ENCODE measurements at places on chromosomes 11 and 22. TPM values are rescaled to one million over a fixed set of nuclear protein-coding genes. Genes with fewer than 3 reads are reported as not detected.

The BTG4 gene
- polyA plus RNA-seq: 0.20 TPM

The TBX10 gene
- polyA plus RNA-seq: 0.18 TPM

The CABP7 gene
- 0.21 TPM for polyA plus RNA-seq

The OR52H1 gene
- 0.20 TPM for polyA plus RNA-seq

The OR52A5 gene
- polyA plus RNA-seq: not detected

The SHISA8 gene
- polyA plus RNA-seq: not detected

The TSGA10IP gene
- 0.83 TPM for polyA plus RNA-seq

The MS4A4A gene
- 15.4 TPM for polyA plus RNA-seq

DNA sequence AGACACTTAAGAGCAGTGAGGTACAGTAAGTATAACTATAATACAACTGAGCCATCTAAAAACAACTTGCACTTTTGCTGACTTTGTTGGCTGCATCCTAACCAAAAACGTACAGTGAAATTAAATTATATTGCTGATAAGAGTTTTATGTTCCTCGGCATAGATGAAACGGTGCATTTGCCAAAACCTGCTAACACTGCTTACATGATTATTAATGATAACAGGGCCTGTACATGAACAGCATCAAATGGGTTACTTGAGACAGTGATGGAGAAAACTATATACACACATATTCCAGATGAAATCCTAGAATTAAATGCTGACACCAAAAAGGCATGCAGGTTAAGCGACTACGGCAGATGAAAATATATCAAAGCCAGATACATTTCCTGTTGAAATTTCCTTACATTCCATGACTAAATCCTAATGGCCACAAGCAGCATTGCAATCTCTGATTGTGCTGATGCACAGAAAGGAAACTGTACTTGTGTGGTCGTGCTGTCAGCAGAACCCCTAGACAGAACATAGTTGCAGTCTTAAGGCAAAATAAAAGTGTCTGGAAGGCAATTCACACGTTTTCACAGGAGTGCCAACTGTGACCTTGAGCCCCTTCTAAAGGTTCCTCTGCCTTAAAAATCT, 143.9 kb downstream of the CADM1 start:
- no peak for DNase-seq

- no peak for DNase-seq
Measured at GRCh38 chr22:42000466-42000865, 1.9 kb downstream of the WBP2NL start.

GRCh38 chr22:38305471-38306448, 11.5 kb downstream of the CSNK1E start:
- DNase-seq: no peak

DNA sequence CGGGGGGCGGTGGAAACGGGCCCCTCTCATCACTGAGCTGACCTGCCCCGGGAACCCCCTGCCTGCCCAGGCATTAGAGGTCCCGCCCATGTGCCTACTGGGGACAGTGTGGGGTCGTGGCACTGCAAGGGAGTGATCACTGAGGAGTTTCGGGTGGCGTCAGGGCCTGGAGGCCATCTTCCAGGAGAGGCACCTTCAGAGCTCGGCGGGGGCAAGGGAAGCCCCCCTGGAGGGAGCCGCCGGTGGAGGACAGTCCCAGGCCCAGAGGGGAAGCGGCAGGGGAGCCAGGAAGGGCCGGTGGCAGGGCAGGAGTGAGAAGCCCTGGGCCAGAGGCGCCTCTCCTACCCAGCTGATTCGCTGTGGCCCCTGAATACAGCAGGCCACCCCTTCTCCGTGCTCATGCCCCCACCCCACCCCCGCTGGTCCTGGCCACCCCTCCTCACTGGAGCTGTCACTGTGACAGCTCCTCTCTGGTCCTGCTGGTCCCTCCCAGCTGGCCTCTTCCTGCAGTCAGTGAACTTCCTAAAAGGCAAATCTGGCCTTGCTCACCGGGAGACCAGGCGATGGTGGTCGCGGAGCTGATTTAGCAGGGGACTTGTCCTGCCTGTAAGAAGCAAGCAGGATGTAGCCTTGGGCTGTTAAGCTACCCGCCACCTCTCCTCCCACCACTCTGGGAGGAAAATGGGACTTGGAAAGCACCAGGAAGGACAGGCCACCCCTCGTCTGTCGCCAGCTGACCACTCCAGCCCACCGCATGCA, 2.0 kb upstream of the MAPK11 start:
- no peak for DNase-seq

DNA sequence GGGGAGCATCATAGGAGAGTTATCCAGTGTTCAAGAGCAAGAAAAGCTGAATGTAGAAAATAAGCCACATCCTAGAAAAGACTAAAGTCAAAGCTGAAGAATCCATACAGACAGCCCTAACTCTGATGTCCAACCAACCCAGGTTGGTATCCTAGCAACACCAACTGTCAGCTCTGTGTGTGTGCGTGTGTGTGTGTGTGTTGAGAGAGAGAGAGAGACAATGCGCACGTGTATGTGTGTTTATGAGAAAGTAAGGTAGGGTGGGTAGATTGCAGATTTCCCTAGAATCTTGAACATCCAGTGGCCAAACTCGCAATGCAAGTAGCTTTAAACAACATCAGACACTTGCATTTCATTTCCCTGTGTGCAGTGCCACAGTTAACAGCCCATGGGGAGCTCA, 274.9 kb downstream of the FAM181B start:
- no peak for DNase-seq

DNA sequence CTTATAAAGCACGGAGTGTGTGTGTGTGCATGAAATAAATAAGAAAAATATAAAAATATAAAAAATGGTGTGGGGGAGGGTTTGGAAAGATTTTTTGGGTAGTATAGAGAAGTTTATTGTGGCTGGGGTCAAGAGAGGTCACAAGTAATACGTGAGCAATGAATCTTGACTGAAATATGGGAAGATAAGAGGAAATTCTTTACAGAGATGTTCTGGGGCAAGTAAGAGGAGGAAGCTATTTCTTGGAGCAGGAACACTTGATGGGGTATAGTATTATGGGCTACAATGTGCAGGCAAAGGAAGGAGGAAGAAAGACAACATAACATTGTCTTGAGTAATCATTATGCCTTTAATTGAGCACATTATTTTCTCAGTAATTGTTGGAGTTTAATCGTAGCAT, 2.1 kb downstream of the HBD start:
- no peak for DNase-seq

- no peak for DNase-seq
Measured at GRCh38 chr11:1822648-1823375, 12.0 kb upstream of the SYT8 start.

DNA sequence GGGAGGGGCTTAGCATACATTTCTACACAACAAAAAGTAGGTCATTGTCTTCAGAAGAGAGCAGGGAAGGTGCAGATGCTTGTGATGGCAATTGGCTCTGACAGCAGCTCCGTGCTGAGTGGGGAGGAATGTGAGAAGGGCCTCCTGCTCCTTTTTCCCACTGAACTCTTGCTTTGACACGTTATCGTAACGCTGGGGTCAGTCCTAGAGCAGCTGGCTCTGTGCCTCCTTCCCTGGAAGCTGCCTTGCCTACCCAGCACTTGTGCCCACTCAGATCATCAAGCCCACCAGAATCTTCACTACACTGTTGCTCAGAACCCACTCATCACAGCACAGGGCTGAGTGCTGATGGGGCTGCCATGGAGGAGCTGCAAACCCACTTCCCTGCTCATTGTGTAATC, 14.9 kb upstream of the NAV2 start:
- no peak for DNase-seq

DNA sequence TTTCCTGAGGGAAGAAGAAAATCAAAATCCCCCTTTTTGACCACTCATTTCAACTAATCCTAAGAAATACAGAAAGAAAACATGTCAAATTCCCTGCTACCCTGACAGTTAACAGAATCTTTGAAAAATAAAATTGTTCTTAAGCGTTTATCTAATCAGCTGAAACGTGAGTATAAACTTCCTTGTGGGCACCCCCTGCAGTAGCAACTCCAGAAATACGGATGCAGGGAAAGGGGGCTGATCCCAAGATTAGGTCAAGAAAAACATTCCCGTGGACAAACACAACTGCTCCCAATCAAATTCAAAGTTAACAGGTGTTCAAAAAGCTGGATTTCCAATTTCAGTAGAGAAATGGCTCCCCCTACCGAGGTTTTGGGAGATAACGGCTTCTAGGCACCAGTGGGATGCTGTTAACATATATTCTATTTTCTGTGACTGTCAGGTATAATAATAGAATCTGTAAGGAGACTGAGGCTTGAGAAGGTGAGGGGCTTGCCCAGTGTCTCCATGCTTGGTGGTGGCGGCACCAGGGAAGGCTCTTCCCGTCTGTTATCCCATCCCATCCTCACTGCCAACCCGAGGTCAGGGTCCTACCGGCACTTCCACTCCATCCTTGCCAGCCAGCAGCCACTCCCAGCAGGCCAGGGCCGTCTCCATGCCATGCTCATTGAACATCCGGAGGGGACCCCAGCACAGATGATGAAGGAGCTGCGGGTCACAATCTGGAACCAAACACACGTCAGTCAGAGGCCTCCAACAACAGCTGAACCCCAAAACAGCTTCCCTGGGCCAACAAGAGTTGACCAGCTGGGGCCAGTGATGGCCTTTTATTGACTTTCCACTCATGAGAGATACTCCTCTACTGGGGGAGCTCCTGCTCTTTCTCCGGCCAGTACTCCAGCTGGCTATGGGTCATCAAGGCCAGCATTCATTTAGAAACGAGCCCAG, 32.0 kb upstream of the SERPIND1 start:
- peak; percentile 45 for DNase-seq

- no peak for DNase-seq
Measured at GRCh38 chr11:7381937-7382336, 103.4 kb upstream of the OLFML1 start.

DNA sequence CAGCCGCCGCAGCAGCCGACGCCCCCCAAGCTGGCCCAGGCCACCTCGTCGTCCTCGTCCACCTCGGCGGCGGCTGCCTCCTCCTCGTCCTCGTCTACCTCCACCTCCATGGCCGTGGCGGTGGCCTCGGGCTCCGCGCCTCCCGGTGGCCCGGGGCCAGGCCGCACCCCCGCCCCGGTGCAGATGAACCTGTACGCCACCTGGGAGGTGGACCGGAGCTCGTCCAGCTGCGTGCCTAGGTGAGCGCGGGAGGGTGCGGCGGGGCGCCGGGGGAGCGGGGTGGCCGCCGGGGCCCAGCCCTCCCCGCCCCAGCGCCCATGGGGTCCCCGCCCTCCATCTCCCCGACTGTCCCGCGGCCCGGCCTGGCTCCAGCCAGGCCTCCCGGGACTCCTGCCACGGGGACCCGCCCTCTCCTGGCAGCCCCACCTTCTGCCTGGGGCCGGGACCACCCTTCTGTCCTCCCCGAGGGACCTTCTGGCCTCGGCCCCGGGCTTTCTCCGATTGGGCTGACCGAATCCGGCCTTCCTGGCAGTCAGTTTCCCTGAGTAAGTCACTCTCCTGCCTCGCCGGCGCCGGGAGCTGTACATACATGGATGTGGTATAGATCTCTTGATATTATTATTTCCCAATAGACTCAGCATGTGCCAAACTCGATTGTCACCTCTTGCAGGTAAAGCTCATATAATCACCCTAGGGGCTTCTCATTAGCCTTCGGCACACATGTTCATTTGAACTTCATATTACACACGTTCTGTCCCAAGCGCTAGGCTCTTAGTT, 720 bp downstream of the PACS1 start:
- DNase-seq: peak; percentile 29

GRCh38 chr11:26072614-26073153, 259.2 kb upstream of the ANO3 start:
- DNase-seq: no peak

DNA sequence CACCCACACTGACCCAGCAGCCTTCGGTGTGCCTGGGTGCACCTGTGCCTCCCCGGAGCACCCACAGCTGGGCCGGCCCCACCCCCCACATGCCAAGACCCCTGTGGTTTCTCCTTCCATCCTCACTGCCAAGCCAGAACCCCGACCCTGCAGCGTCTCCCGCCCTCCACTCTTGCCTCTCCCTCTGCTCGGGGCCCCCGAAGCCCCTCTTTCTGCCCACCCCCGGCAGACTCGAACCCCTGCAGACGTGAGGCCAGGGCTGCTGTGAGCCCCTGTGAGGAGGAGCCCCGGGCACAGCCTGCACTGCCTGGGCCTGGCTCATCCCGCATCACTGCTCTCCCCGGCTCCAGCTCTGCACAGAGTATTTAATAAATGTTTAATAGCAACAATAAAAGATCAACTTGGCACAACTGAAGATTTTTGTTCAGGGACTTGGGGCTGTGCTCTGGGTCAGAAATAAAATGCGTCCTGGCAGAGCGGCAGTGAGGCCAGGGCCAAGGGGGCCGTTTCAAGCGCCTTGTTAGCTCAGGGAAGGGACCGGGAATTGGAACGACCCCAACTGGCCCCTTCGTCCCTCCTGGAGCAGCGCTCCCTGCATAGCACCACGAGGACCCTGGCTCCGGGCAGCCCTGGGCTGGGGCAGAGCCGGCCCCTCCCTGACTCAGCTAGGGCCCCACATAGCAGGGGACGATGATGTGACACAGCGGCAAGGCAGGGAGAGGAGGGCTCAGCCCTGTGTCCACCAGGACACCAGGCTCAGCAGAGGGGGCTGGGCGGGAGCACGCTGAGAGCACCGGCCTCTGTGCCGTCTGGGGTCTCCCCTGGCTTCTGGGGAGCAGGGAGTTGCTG, 520.8 kb downstream of the BRD1 start:
- peak; percentile 68 for DNase-seq

- DNase-seq: no peak
Measured at GRCh38 chr11:46099963-46100316, 21.3 kb downstream of the PHF21A start.

GRCh38 chr22:27460591-27461347, 340.8 kb downstream of the MN1 start:
- no peak for DNase-seq

DNA sequence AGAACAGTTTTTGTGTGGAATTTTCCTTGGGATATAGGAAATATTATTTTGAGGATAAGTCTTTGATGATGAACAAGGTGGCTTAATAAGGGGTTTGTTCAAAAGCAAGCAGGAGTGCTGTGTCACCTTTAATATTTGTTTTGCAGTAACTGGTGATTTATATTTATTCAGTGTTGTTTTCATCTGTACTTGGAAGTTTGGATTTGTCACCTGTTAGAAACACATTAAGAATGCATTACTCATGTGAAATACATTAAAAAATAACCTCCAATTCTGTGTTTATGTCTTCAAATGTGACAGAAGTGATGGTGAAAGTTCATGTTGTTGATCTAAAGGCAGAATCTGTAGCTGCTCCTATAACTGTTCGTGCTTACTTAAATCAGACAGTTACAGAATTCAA, 70.5 kb downstream of the DKK3 start:
- DNase-seq: no peak
